ENCODE measurements at places on chromosomes 6 and 20.

GRCh38 chr20:56428881-56429280, 16.8 kb downstream of the CASS4 start:
- no peak for DNase-seq

DNA sequence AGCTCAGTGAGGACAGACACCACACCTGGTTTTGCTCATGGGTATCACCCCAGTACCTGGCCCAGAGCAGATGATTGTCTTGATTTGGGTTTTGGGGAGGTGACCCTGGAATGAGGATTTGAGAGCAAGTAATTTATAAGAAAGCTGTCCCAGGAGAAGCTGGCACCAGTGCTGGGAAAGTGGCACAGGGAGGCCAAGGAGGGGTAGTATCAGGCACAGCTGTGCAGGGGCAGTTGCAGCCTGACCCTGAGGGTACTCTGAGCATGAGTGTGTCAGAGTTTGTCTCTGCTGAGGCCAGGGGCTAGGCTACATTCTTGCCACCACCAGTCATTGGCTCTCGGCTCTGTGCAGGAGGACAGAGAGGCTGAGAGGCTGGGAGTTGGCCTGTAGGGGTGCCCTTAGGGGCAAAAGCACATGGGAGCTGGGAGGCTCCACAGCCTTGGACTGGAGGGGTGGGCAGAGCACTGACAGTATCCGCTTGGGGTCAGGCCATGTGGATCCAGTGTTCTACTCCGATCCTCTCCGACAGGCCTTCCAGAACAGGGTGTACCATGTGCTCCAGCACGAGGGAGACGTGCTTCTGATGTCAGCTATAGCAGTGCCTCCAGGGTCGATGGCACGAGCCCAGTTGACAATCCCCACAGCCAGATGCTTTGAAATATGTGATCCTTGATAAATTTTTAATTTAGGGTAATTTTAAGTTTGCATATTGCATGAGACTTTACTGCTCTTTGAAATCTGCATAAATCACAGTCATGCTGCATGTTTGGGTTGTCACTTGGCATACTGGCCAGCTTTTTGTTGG, 121.3 kb downstream of the PHACTR3 start:
- DNase-seq = no peak

GRCh38 chr20:46802722-46803121, 91.9 kb upstream of the EYA2 start:
- no peak for DNase-seq

DNA sequence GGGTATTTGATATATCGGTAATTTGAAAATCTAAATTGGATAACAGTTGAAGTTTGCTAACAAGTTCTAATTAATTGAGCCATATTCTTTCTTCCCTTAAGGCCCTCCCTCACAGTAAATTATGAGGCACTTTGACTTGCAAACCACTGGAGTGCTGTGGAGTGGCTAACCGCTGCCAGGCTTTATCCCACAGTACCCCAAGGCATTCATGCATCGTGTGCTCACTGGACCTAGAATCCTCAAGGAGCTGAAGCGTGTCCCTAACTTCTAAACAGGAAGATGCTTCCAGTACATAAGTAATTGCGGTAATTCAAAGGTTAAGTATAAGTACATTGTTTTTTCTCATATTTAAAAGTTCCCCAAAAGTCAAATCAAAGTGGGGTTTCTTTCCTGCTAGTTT, 499.9 kb downstream of the TFAP2A start:
- DNase-seq = no peak

DNA sequence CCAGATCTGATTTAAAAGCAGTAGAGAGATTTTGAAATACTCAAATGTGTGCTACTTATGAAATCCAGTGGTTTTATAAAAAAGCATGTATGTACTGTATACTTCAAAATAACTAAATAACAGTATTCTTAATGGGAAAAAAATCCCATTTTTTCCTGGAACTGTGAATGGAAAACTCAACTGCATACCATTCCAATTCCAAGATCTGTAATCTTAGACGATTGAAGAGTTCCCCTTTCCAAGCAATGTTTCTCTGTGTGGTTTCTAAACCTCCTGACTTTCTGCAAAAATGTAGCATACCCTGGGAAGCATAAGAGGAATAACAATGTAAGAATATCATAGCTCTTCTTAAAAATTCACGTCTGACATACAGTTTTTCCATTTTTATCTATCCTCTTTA, 40.3 kb upstream of the HIVEP2 start:
- DNase-seq = no peak

DNA sequence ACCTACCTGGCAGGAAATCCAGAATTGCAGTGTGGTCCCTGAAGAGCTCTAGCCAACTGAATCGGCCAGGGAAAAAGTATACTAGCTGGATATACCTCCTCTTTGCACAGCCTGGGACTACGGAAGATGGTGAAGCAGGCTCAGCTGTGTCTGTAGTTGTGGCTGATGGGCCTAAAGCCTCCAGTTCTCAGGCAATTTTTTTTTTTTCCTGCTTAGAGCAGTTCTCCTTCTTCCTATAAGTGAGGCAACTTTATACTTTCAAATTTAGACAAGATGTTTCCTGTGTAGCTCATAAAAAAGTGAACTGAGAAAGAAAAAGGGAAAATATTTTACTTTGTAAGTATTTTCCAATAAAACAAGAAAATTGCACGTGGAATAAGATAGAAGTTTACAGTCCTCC, 172.9 kb downstream of the CARMIL1 start:
- no peak for DNase-seq

DNA sequence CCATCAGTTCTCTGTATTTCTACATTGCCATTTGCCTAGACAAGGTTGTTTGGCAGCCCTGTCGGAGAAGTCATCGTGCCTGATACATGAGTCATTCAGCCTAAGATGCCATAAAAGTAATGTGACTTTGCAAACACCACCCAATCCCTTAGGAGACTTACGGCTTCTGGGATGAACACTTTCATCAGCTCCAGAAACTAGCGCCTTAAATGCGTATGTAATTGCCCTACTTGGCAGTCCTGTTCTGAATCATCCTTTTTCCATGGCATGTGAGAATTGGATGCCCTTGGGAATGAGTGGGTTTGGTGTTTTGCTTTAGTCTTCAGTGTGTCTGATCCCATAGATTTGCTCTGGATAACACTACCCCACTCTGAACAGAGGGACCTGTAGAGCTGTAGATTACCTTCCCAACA, 158.5 kb downstream of the SASH1 start:
- no peak for DNase-seq

DNA sequence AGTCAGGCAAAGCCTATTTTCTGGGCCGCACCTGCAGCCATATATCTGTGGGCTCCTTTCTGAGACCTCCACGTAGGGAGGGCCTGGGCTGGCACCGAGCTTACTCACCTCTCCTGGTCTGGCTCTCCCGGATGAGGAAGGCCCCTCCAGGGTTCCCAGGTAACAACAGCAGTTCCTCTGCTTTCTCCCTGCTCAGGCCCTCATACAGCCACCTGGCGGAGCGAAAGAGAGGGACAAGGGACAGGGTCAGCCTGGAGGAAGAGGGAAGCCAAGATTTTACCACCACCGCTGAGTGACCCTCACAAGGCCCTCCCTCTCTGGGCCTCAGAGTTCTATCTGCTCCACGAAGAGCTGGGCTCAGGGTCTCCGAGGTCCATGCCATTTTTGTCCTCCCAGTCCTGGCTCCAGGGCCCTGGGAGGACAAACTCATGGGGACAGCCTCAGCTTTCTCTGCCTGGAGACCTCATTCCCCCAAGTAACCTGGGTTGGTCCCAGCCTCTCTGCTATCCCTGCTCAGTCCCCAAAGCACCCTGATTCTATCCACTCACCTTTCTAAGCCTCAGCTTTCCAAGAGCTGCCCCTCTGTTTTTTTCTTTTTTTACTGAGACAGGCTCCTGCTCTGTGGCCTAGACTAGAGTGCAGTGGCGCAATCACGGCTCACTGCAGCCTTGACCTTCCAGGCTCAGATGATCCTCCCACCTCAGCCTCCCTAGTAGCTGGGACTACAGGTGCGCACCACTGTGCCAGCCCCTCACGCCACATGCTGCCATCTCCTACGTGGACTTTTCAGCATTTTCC, 13.3 kb downstream of the SLA2 start:
- no peak for DNase-seq

GRCh38 chr6:24323632-24324337, 34.1 kb downstream of the DCDC2 start:
- DNase-seq = no peak

- DNase-seq = no peak
Observed at GRCh38 chr6:169794317-169795055, 43.1 kb downstream of the ERMARD start.

GRCh38 chr6:135192256-135193174, 11.4 kb downstream of the MYB start:
- no peak for DNase-seq

DNA sequence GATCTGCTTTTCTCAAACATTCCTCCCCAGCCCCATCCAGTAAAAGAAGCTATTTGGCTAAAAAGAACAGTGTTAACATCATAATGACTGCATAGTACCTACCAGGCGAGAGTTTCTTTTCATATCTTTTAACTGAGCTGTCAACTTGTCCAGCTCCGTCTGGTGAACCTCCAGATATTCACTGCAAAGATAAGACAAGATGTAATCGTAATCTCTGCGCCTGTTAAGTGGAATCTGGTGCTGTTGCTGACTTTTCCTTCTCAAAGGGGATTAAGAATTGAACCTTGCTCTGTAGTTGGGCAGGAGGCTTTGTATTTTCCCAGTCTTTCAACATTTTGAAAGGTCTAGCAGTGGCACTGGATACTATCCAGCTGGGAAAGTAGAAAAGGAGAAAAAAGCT, 63.0 kb downstream of the RIPOR2 start:
- no peak for DNase-seq

GRCh38 chr20:39913274-39913673, 775.8 kb downstream of the MAFB start:
- DNase-seq = no peak

GRCh38 chr6:122825163-122825562, 36.1 kb downstream of the SMPDL3A start:
- no peak for DNase-seq

- no peak for DNase-seq
Observed at GRCh38 chr6:111589366-111589765, 16.3 kb downstream of the TRAF3IP2 start.

Data from CD4-positive, alpha-beta T cell treated with Interleukin-4 for 4 hours (primary cell).